ENCODE measurements at places on chromosomes 1 and 21. TPM values are rescaled to one million over a fixed set of nuclear protein-coding genes. Genes with fewer than 3 reads are reported as not detected.

The CHIT1 gene
- total RNA-seq: not detected

DNA sequence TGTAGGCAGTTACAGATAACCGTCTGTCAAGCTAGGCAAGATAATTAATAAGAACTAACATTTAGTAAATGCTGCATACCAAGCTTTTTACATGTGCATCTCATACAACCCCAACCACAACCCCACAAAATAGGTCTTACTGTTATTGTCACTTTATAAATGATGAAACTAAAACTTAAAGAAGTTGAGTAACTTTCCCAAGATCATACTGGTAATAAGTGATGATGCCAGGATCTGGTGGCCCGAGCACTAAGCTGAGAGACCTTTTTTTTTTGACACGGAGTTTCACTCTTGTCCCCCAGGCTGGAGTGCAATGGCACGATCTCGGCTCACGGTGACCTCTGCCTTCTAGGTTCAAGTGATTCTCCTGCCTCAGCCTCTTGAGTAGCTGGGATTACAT, 1.8 kb downstream of the NCSTN start:
- DNase-seq: no peak

GRCh38 chr1:11070876-11071275, 11.1 kb upstream of the SRM start:
- DNase-seq: no peak

- no peak for DNase-seq
Measured at GRCh38 chr1:170640581-170640980, 23.4 kb upstream of the PRRX1 start.

- DNase-seq: no peak
Measured at GRCh38 chr1:227745568-227746265, 10.5 kb downstream of the SNAP47 start.

- DNase-seq: no peak
Measured at GRCh38 chr1:28027660-28028059, 60.8 kb downstream of the EYA3 start.

The AKR7A3 gene
- total RNA-seq: 0.15 TPM

- DNase-seq: no peak
Measured at GRCh38 chr1:7069931-7070330, 284.7 kb downstream of the CAMTA1 start.

GRCh38 chr1:107344836-107345235, 204.0 kb downstream of the NTNG1 start:
- DNase-seq: no peak

DNA sequence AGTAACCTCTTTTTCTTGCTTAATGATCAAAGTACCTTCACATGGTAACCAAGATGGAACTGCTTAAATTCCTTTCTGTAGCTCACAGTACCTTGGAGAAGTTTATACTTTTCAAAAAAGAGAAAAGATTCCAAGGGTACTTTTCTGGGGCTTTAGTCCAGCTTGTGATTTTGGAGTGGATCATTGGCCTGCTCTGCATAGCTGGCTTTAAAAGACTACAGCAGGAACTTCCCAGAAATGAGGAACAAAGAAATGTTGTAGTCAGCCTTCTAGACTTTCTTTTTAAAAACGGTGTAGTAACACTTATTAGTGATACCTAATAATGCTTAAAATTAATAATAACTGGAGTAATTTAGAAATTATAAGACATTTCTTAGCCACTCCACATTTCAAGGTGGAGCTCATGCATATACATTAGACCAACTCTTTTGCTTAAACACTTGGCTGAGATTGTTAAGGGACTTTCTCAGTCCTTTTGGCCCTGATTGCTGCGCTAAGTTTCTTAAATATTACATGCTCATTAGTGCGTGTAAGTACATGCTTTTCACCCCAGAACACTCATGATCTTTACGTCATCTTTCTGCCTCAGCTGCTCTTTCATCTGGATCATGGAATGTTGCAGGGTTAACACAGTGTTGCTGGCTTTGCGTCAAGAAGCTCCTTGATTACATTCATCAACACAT, 57.3 kb downstream of the SDCCAG8 start:
- no peak for DNase-seq

The PPIH gene
- 72.6 TPM for total RNA-seq

DNA sequence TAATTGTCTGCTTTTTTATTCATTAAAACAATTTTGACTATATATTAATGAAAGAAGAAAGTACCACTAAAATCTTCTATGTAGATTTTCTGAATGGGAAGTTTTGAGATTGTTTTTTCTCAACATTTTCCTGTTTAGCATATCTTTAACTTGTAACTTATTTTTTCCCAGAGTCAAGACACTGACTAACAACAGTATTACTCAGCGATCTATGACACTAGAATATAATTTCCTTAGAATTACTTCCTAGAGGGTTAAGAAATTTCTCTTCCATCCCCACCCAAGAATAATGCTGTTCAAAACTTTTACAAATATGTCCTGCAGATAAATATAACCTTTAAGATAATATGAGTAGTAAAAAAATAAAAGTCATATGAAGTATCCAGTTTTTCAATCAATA, 218.2 kb upstream of the NR5A2 start:
- DNase-seq: no peak

GRCh38 chr1:235295902-235296350, 32.1 kb downstream of the ARID4B start:
- DNase-seq: peak; percentile 92

DNA sequence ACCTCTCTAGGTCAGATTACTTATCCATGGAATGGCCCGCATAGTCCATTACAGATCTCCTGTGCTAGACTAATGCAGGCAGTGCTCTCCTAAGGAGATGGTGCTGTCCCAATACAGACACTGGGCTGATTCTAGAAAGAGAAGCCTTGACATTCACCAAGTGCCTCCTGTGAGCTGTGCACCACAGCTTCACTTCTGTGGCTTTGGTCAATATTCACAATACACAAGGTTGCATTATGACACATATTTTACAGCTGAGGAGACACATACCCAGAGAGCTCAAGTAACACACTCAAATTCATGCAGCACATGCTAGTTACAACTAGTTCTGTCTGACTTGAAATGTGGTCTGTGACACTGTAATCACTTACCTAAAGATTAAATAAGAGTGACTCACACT, 59.4 kb upstream of the LRRC8B start:
- no peak for DNase-seq

DNA sequence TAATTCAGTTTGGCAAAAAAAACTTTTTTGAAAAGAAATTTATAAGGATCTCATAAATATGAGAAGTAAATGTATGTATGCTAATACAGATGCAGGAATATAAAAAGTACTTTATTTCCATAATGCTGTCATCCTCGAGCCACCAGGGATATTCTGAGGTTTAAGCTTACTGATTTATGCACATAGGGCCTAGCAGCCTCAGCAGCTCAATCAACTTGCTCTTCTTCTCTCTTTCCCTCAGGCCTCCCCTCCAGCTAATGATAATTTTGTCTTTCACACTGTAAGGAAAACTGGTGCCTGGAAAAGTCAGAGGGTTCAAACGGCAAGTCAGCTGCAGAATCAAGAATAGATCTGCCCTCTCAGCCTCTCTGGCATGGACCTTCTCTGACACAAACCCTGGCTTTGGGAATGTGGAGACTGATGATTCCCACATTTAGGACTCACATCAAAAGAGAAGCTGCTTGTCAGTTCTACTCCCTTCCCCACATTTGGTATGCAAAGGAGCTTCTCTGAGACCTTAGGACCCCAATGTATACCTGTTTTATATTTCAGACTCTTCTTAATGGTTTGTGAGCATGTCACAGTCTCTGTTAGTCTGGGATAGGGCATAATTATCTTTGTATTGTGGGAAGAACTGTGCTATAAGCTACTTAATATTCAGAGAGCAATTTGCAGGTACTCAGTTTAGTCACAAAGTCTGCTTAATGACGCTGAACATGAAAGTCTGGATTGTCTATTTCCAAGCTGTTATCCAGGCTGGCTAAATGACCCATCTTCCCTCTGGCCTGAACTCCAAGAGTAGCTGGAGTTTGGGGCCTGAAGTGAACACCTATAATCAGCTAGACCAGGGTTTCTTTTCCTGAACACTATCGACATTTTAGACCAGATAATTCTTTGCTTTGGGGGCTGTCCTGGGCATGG, 52.1 kb upstream of the DIPK1A start:
- DNase-seq: no peak

DNA sequence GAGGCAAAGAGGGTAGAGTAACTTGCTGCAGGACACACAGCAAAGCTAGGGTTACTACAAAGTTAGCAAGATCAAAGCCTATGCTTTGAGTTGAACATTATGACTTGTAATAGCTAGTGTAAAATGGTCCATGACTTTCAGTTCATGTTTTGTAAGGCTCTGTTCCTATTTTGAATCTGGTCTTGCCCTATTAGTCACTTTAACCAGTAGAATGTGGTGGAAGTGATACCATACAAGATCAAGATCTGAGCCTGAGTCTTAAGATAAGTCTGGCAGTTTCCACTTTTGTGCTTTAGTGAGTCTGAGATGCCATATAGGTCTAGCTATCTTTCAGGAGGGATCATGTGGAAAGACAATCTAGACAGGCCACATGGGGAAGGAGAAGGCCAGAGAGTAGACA, 282.1 kb upstream of the BRINP3 start:
- DNase-seq: no peak

DNA sequence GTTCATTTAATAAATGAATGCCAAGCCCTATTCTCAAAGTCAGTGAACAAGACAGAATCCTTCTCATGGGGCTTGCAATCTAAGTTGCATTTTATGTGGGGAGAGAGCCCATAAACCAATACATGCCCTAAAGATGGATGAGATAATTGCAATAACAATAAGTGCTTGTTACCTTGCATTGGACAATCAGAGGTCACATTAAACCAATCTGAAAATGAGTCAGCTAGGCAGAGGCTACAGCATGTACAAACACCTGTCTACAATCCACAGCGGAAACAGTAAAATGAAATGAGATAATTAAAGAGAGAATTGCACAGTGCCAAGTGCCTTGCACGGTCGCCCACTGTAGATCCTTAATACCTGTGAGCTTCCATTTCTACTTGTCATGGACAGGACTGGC, 7.4 kb upstream of the IGFN1 start:
- DNase-seq: no peak

DNA sequence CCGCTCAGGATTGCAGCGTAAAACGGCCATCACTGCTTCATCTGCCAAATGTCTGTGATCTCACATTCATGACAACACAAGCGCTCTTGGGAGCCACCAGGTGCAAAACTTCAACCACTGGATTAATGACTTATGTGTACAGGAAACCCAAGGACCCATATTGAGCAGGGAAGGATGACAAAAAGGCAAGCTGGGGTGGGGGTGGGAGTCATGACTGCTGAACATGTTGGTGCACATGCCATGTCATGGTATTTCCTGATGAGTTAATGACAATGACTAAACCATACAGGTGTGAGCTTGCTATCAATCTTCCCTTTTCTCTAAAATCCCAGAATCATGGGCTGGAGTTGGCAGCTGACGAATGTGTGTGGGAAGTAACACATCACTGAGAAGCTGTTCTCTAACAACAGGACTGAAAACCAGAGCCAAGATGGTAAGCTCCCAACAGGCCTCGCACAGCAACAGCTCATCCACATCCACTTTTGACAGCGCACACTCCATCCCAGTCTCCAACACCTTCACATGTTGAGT, 3.1 kb upstream of the SH2D5 start:
- DNase-seq: no peak

The DTL gene
- 43.1 TPM for total RNA-seq

The KRTAP19-3 gene
- not detected for total RNA-seq

The FALEC gene
- total RNA-seq: 0.71 TPM

DNA sequence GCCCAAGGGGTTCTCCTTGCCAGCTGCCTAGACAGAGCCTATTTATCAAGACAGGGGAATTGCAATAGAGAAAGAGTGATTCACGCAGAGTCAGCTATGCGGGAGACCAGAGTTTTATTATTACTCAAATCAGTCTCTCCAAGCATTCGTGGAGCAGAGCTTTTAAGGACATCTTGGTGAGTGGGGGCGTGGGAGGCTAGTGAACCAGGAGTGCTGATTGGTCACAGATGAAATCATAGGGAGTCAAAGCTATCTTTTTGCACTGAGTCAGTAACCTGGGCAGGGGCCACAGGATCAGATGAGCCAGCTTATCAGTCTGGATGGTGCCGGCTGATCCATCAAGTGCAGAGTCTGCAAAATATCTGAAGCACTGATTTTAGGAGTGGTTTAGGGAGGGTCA, 64.8 kb upstream of the MRPS6 start:
- no peak for DNase-seq

- DNase-seq: no peak
Measured at GRCh38 chr1:226051365-226051764, 11.2 kb upstream of the H3-3A start.

- no peak for DNase-seq
Measured at GRCh38 chr1:47181955-47182675, 7.7 kb downstream of the PDZK1IP1 start.

DNA sequence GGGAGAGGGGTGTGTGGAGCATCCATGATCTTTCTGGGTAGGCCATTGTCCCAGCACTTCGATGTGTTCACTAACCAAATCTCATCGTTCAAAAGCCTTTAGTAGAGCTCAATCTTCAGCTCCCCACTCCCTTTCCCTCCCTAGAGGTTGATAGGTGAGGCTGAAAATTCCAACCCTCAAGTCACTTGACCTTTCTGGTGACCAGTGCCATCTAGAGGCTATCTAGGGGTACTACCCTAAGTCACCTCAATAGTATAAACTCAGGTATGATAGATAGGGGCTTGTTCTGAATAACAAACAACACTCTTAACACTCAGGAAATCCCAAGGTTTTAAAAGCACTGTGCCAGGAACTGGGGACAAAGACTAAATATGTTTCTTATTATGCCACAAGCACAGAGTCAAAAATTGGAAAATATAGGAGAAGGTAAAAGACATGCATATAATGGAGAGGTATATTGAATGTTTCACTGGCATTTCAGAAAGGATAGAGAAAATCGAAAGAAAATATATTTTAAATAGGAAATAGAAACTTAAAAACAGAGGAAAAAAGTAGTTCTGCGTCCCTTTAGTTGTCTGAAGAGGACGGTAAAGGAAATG, 42.9 kb upstream of the CD53 start:
- peak; percentile 54 for DNase-seq

All from HepG2 (cell line).